ENCODE measurements at places on chromosomes 3 and 15. TPM values are rescaled to one million over a fixed set of nuclear protein-coding genes. Genes with fewer than 3 reads are reported as not detected.

GRCh38 chr15:45594319-45594718 is 7.1 kb downstream of the BLOC1S6 start:
- DNase-seq: no peak

DNA sequence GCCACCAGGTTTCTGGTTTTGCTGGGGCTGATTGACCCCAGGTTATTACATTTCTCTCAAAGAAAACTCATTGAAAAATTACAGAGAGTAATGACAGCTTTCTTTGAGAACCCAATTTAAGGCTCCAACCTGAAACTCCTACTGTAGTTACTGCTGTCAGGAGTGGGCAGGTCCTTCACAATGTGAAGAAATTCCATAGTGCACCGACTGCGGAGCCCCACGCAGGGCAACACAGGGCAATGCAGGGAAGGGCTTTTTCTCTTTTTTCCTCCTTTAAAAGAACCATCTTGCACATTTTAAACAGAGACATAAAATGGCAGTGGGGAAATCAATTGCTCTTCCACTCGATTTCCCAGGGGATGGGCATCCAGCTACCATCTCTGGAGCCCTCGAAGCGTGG is 74.3 kb downstream of the NUP210 start:
- DNase-seq: no peak

GRCh38 chr3:46957092-46957820 is 19.3 kb downstream of the CCDC12 start:
- no peak for DNase-seq

DNA sequence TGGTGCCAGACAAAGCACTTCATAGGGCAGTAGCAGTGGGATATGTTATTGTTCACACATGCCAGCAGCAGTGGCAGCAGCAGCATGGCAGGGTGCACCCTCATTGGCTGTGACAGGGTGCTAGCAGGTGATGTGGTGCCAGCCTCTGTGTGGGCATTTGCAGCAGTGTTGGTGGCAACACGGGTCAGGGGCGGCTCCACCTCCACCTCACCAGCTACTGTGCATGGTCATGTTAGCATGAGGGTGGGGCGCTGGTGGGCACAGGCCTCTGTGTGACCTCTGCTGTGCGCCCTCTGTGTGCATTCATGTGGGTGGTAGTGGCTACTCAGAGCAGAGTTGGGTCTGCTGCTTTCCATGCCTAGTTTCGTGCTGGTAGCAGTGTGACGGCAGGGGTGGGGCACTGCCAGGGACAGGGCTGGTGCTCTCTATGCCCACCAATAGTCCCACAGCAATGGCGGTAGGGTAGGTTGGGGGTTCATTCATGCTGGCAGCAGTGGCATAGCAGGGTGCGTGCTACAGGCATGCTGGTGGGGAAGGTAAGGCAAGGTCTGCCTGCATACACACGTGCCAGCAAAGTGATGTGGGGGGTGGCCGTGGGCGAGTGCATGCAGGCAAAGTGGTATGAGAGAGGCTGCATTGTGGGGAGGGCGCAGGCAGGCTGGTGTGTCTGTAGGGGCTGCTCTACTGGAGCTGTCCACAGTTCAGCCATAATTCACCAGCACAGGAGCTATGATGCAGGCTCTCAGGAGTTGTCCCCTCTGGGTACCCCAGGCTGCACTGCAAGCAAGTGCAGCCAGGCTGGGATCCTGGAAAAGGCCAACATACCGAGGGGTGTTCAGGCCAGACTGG is 402.7 kb downstream of the GRM7 start:
- DNase-seq: no peak

DNA sequence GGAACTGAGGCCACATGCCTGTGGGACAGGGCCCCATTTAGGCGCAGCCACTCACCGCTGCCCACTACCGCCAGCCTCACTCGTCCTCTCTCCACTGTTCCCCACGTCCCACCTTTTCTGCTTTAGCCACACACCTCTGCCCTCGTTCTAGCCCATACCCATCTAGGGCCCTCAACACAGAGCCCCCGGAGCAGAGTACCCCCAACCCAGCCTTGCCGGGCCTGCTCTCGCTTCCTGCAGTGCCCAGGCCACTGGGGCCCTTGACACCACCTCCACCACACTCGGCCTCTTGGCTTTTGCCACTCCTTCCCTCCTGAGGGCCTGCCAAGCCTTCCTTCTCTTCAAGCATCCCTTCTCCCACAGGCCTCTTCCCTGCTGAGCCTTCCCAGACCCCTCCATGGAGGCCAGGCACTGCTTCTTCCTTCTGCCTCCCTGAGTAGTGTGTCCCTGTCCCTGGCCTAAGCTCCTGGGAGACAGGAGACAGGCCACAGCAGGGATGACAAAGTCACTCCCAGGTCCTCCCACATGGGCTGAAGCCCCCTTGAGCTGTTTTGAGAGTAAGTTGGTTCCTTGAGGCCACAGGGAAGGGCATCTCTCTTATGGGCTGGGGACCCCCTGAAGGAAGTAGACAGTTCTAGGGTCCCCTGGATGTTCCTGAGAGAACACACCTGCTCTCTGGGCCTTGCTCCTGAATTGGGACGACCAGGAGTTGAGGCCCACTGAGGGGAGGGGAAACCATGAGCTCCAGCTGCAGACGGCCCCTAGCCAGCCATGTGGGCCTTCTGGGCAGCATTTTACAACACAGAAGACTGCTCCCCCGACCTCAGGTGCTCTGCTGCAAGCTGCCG is 4.4 kb downstream of the PRSS50 start:
- DNase-seq: no peak

GRCh38 chr3:14412831-14413380 is 10.5 kb downstream of the SLC6A6 start:
- DNase-seq: peak; percentile 54

DNA sequence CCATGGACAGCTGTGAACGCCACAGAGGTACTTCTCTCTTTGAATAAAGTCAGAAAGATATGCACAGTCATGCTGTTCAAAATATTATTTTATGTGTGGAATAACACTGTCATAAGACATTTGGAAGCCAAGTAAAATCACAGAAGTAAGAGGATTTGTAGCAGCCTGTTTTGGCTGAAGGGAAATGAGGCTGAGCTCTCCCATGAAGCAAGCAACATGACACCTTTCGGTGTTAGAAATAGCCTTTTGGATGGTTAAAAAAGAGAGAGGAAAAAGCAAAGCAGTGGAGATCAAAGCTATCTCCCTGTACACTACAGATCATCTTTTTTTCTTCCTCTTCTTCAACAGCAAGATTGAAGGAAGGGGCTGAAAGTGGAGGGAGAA is 755.3 kb downstream of the ROBO1 start:
- no peak for DNase-seq

Gene PRSS50
- not detected for total RNA-seq
